Hair follicle dermal papilla cell (primary cell): ENCODE measurements at places on chromosomes 5 and 9. TPM values are rescaled to one million over a fixed set of nuclear protein-coding genes. Genes with fewer than 3 reads are reported as not detected.

SPATA9 gene
- total RNA-seq: 0.16 and 0.61 TPM in 2 replicates

CD274 gene
- 2.9 and 4.5 TPM in 2 replicates for total RNA-seq

SPATA31A3 gene
- not detected in 2 replicates for total RNA-seq

CNOT6 gene
- total RNA-seq: 6.8 and 7.0 TPM in 2 replicates

SLC6A19 gene
- not detected in 2 replicates for total RNA-seq

NINJ1 gene
- 6.7 and 13.5 TPM in 2 replicates for total RNA-seq

PCDHB9 gene
- total RNA-seq: 0.97 and 2.2 TPM in 2 replicates

PCSK1 gene
- total RNA-seq: 0.16 and 0.36 TPM in 2 replicates

GPR151 gene
- not detected in 2 replicates for total RNA-seq

AIF1L gene
- 0.16 and 0.85 TPM in 2 replicates for total RNA-seq

ZNF79 gene
- 12.5 and 13.2 TPM in 2 replicates for total RNA-seq

TAF11L10 gene
- not detected in 2 replicates for total RNA-seq

PCDHB7 gene
- total RNA-seq: 1.1 and 2.1 TPM in 2 replicates

N4BP3 gene
- 0.32 and 0.36 TPM in 2 replicates for total RNA-seq

DCTN3 gene
- total RNA-seq: 58.1 and 78.7 TPM in 2 replicates

LMX1B gene
- total RNA-seq: under 0.01 TPM in 1 of 2 replicates, not detected in the other

RIC1 gene
- 54.9 and 67.5 TPM in 2 replicates for total RNA-seq

TMEM232 gene
- 1.6 and 4.9 TPM in 2 replicates for total RNA-seq

KIF4B gene
- total RNA-seq: under 0.01 TPM in 1 of 2 replicates, not detected in the other

KCTD16 gene
- 0.24 and 0.49 TPM in 2 replicates for total RNA-seq

DCANP1 gene
- total RNA-seq: not detected in 2 replicates

ZFP37 gene
- 3.6 and 4.5 TPM in 2 replicates for total RNA-seq

DMRT3 gene
- not detected in 2 replicates for total RNA-seq

HRCT1 gene
- total RNA-seq: not detected in 2 replicates

ST8SIA4 gene
- total RNA-seq: 2.3 and 3.7 TPM in 2 replicates

PCDHAC2 gene
- total RNA-seq: 0.73 and 1.8 TPM in 2 replicates

SOHLH1 gene
- total RNA-seq: not detected in 2 replicates

PKD2L2 gene
- not detected in 2 replicates for total RNA-seq

AK1 gene
- total RNA-seq: 62.8 and 85.4 TPM in 2 replicates

RASGEF1C gene
- not detected in 2 replicates for total RNA-seq

PCDHA9 gene
- 0.16 and 0.36 TPM in 2 replicates for total RNA-seq

SNCAIP gene
- total RNA-seq: 0.61 and 0.65 TPM in 2 replicates

PCDHGA1 gene
- 1.1 and 1.6 TPM in 2 replicates for total RNA-seq

GTF2H2 gene
- 18.1 and 38.0 TPM in 2 replicates for total RNA-seq

MYMK gene
- not detected in 2 replicates for total RNA-seq

ACOT12 gene
- not detected in 2 replicates for total RNA-seq

ADCY2 gene
- under 0.01 and 0.65 TPM in 2 replicates for total RNA-seq

ABLIM3 gene
- 10.2 and 14.1 TPM in 2 replicates for total RNA-seq

FRMD3 gene
- 2.8 and 2.9 TPM in 2 replicates for total RNA-seq

LCN12 gene
- 0.24 TPM in 1 of 2 replicates, not detected in the other for total RNA-seq

TMC1 gene
- 0.85 and 1.5 TPM in 2 replicates for total RNA-seq

PCA3 gene
- total RNA-seq: 0.12 TPM in 1 of 2 replicates, not detected in the other

SOX30 gene
- total RNA-seq: under 0.01 TPM in 1 of 2 replicates, not detected in the other

ENC1 gene
- total RNA-seq: 48.9 and 119 TPM in 2 replicates

OR13C2 gene
- not detected in 2 replicates for total RNA-seq

MTAP gene
- 24.7 and 34.4 TPM in 2 replicates for total RNA-seq

PCDHA1 gene
- total RNA-seq: under 0.01 TPM in 1 of 2 replicates, not detected in the other

LHX3 gene
- total RNA-seq: not detected in 2 replicates

BARHL1 gene
- total RNA-seq: not detected in 2 replicates
